ENCODE measurements at places on chromosomes 5 and 9. TPM values are rescaled to one million over a fixed set of nuclear protein-coding genes. Genes with fewer than 3 reads are reported as not detected.
A peak's percentile ranks its signal among the peaks of the same experiment; 100 is the strongest.

- no peak for DNase-seq
Measured at GRCh38 chr9:3698531-3698930, 172.7 kb upstream of the RFX3 start.

DNA sequence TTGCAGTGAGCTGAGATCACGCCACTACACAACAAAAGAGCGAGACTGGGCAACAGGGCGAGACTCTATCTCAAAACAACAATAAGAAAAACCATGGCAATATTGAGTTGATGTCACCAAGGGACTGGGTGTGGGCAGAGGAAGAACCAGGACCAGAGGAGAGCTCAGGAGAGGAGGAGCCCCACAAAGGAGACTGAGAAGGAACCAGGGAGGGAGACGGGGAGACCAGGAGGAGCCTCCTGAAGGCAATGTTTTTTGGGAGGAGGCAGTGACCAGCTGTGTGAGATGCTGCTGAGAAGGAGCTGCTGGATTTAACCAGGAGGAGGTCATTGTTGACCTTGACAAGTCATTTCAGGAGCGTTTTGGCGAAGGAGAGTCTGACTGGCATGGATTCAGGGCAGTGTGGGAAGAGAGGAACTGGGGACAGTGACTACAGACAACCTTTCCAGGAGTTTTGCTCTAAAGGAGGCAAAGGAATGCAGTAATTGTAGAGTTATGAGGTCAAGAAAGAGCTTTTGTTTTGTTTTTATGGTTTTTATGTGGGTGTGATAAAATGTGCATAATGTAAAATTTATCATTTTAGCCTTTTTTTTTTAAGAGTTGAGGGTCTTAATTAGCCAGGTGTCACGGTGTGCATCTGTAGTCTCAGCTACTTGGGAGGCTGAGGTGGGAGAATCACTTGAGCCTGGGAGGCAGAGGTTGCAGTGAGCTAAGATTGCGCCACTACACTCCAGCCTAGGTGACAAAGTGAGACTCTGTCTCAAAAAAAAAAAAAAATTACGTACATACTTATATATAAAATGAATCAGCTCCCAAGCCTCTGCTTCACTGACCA lies 17.9 kb downstream of the TRUB2 start:
- peak; percentile 19 for DNase-seq

DNA sequence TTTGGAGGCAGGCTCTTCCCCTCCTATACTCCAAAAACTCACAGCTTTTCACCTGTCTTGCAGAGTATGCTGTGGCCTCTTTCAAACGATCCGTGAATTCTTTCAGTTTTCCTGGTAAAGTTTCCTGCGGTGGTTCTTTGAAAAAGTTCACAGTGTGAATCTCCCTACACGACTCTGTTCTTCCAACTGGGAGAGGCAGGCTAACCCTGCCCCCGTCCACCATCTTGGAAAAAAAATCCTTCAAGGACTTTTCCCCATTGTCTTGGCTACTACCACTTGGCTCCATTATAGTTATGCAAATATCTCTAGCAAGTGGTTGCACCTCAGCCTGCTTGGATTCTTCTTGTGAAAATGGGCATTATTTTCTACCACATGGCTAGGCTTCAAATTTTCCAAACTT lies 382.6 kb downstream of the AGTPBP1 start:
- DNase-seq: no peak

DNA sequence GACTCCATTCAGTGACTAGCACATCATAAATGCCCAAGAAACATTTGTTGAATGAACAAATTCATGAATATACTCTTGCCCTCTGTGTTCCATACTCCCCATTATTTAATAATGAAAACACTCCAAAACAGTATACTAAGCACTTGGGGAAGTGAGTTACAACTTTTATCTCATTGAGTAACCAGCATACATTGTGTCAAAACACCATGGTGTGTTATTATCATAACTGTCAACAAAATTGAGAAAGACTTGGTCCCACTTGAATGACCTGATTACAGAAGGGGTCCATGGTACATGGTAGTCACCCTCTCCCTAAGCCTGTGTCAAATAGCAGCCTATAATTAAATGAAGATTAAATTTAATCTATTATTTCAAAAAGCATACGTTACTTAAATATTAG lies 16.2 kb downstream of the ANKH start:
- DNase-seq: no peak

DNA sequence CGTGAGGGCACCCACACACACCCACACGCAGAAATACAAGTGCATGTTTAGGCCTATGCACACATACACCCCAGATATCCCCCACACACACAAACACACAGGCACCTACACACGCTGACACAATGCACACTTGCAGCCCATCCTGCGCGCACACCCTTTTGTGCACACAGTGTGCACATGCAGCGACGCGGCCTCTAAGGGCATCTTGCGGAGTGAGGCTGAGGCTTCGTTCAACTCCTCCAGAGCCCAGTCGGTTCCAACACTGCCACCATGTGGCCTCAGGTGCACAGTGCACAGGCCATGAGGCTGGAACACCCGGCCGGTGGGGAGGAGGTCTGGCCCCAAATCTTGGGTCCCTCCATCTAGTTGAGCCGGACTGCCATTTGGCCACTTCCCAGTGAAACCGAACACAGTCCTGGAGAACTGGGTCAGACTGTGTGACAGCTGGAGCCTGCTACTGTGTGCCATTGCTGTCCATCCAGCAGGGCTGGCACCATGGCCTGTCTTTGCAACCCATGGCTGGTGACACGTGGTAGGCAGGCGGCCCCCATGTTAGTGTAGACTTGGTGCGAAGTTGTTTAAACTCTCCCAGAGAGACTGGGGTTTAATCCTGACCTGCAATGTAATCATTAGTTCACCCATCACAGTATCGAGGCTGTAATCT lies 97.7 kb upstream of the MVB12B start:
- DNase-seq: peak; percentile 73

GRCh38 chr5:131825404-131826013 lies 28.7 kb upstream of the FNIP1 start:
- no peak for DNase-seq

GRCh38 chr5:117488976-117489500 lies 914.4 kb upstream of the SEMA6A start:
- DNase-seq: peak; percentile 16

GRCh38 chr9:3946840-3947587 lies 352.9 kb downstream of the GLIS3 start:
- no peak for DNase-seq

- peak; percentile 41 for DNase-seq
Measured at GRCh38 chr5:89377767-89378455, 494.9 kb upstream of the MEF2C start.

- peak; percentile 74 for DNase-seq
Measured at GRCh38 chr5:14685757-14686156, 21.2 kb downstream of the OTULIN start.

- DNase-seq: no peak
Measured at GRCh38 chr9:4538621-4539020, 48.4 kb downstream of the SLC1A1 start.

- DNase-seq: peak; percentile 66
Measured at GRCh38 chr5:65721720-65722574, at the start of the genes NLN and SGTB. Gene NLN (plus strand): TSS chr5:65722205. CDS start chr5:65722374, 169 bp downstream. Gene SGTB (minus strand): TSS chr5:65722109. CDS start chr5:65720807, 1,302 bp downstream.

DNA sequence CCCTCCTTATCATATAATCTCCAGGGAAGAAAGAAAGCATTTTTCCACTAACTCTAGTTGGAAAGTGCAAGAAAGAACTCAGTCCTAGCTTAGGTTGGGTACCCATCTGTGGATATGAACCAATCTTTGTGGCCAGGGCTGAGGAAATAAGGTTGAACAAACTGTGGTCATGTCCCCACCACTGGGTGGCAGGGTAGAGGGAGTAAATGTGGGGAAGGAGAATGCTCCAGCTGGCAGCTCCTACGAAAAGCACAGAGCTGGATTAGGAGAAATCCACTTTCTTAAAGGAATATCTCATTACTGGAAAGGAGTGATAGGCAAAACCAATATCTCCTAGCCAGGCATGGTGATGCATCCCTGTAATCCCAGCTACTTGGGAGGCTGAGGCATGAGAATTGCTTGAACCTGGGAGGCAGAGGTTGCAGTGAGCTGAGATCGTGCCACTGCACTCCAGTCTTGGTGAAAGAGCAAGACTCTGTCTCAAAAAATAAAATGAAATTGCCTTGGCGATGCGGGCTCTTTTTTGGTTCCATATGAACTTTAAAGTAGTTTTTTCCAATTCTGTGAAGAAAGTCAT lies 175.1 kb downstream of the CCDC192 start:
- DNase-seq: peak; percentile 58

- peak; percentile 65 for DNase-seq
Measured at GRCh38 chr5:130109152-130109551, 204.9 kb downstream of the CHSY3 start.

DNA sequence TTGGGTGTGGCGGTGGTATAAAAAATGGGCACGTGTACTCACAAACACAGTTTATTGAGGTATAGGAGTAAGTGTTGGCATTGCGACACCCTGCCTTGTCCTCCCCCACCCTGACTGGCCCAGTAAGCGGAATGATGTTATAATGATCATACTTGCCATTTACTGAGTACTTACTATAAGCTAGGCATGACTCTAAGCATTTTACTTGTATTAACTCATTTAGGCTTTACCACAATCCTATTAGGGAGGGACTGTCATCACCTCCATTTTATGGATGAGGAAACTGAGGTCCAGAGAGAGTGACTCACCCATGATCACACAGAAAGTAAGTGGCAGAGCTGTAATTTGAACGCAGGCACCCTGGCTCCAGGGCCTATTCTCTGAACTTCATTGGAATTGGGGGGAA lies 2.3 kb downstream of the SMIM3 start:
- peak; percentile 67 for DNase-seq

DNA sequence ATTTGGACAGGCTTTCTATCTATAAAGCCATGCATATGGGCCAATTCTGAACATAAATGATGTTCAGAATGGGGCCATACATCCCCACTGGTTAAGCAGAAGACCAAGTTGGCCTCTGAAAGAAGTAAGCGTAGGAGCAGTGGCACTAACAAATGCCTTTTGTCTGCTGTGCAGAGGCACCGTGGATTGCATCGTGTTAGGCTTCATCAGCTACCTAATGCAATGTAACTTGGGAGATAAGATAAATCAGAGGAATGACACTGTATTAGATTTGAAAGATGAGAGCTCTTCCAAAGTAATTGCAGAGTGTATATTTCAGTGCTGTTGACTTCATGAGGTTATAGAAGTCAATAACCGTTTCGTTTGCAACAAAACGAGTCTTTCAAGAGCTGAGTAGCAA lies 148.1 kb downstream of the PARP8 start:
- DNase-seq: no peak

- DNase-seq: no peak
Measured at GRCh38 chr5:61630908-61631307, 298.9 kb downstream of the ZSWIM6 start.

GRCh38 chr9:70753311-70753710 lies 338.9 kb upstream of the KLF9 start:
- DNase-seq: peak; percentile 37

GRCh38 chr9:107633406-107633805 lies 143.8 kb upstream of the KLF4 start:
- no peak for DNase-seq

GRCh38 chr5:43034591-43034968 lies 5.5 kb downstream of the ANXA2R start:
- DNase-seq: no peak

DNA sequence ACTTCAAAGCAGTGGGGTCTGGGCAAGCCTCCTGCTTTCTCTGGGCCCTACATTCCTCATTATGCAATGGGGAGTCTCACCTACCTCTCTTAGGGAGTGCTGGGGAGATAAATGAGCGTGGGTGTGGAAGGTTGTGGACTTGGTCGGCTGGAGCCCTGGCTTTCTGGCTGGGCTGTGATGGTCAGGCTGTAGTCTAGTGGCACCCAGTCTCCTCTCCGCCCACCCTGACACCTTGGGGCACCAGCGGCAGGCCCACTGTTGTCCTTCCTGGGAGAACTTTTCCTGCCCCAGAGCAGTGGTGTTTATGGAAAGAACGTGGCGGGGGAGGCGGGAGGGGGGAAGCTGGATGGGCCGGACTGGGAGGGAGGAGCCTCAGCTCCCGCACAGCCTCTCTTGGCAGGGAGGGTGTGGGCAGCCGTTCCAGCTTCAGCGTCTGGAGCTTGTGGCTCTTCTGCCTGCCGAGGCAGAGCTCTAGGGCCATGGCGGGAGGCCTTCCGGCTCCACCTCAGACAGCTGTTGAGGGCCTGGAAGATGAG lies 4.1 kb downstream of the PTGS1 start:
- DNase-seq: peak; percentile 80

GRCh38 chr5:17992291-17992690 lies 358.0 kb downstream of the TAF11L14 start:
- no peak for DNase-seq

DNA sequence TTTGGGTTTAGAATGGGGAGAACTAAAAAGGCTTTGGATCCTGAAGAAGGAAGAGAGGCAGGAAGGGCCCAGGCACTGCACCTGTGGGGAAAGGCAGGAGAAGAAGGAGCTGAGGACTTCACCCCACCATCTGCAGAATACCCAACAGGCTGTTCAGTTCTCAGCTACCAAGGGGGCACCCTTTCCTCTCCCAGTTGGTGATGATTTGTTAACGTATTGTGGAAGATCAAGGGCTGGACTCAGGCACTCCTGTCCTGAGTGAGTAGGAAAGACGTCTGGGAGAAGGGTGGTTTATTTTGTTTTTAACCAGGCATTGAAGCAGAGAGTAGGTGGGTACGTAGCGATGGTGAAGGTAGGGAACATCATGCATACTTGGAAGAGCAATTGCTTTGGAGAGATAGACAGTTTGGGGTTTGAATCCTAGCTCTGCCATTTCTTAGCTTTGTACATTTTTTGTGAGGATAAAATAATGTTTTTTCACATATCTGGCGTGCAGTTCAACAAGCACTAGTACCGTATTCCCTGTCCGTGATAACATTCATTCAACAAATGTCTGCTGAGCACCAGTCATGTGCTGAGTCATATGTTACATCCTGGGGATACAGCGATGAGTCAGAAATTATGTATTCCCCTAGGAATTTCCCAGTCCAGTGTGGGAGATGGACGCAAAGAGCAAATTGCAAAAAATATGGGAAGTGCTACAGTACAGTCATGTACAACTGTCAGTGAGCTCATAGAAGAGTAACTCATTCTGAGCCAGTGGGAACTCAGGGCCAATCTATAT lies 2.1 kb downstream of the MSANTD3 start:
- peak; percentile 100 for DNase-seq

DNA sequence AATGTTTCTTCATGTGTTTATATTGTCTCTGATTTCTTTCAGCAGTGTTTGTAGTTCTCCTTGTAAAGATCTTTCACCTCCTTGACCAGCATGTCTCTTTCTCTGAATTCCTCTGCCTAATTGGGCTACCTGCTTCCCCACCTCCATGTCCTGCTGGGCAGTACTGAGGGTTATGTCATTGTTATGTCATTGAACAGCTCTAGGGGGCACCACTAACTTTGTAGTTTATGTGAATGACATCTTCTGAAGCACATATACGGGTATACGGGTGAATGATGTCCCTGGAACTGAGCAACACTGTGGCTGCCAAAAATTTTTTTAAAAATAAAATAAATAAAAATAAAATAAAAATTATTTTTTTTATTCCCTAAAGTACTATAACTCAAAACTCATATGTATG lies 16.9 kb upstream of the SNCAIP start:
- DNase-seq: no peak

- DNase-seq: peak; percentile 82
Measured at GRCh38 chr9:87290241-87291052, 207.2 kb upstream of the DAPK1 start.

Gene SLC2A6
- 7.3 TPM for total RNA-seq

Gene PCDHB5
- 0.45 TPM for total RNA-seq

Gene FIBCD1
- not detected for total RNA-seq

Gene EIF4E1B
- total RNA-seq: not detected

Gene TSLP
- total RNA-seq: 20.8 TPM

Gene SOX30
- not detected for total RNA-seq

Gene RGS7BP
- 0.72 TPM for total RNA-seq

Gene GADD45G
- 6.1 TPM for total RNA-seq

Gene UQCRQ
- total RNA-seq: 92.0 TPM

Gene WNK2
- total RNA-seq: not detected

Gene TSSK1B
- total RNA-seq: 1.4 TPM

Gene LHFPL2
- 42.8 TPM for total RNA-seq

Gene ORM2
- total RNA-seq: not detected

Gene CACNA1B
- total RNA-seq: 0.16 TPM

Gene KIF4B
- total RNA-seq: not detected
